Activated CD8-positive, alpha-beta memory T cell treated with anti-CD3 and anti-CD28 coated beads, Interleukin-2, amount 10 ng/mL, durations not matched to agents 7 days and 5 days (primary cell): ENCODE measurements at places on chromosomes 11 and 22.

GRCh38 chr11:69878144-69878883, 59.1 kb upstream of the FGF3 start:
- DNase-seq, result no peak
- H3K4me1 ChIP-seq, result no peaks in the 10 kb centered on the region
- H3K36me3 ChIP-seq, result no peaks in the 10 kb centered on the region
- H3K27ac ChIP-seq, result no peak overlapping the region
- H3K27me3 ChIP-seq, result no peaks in the 10 kb centered on the region

DNA sequence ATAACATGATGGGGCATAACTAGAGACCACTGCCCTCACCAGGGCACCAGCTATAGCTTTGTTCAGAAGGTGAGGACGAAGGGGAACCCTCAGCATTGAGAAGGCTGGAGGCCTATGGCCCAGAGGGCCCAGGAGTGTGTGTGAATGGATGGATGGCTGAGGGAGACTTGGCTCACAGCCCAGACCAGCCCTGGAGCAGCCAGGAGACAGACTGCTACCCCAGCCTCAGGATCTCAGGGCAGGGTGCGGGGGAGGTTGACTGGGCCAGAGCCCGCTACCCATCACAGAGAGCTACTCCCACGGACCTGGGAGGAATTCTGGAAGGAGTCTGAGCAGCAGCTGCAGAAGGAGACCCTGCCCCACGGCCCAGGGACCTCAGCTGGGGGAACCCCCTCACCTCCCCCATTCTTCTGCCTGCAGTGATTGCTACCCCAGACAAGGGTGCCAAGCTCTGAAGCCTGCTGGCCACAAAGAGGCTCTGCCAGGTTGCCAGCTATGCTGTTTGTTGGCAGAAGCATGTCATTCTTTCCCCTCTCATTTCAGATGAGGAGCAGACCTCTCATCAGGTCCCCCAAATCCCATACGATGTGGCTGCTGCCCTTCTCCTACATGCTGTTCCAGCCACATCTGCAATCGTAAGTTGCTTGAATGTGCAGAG, 5.4 kb upstream of the CSDC2 start:
- peaks cover 6% of the 10 kb centered on the region for H3K4me1 ChIP-seq
- no peak overlapping the region for H3K27ac ChIP-seq
- H3K36me3 ChIP-seq, result no peaks in the 10 kb centered on the region
- no peak overlapping the region for H3K4me3 ChIP-seq

- no peak overlapping the region for H3K4me3 ChIP-seq
- H3K36me3 ChIP-seq, result no peaks in the 10 kb centered on the region
- H3K4me1 ChIP-seq, result peaks cover 21% of the 10 kb centered on the region
- no peak for DNase-seq
- H3K27me3 ChIP-seq, result peaks cover 19% of the 10 kb centered on the region
Observed at GRCh38 chr11:76238551-76238950, 32.2 kb upstream of the WNT11 start.

DNA sequence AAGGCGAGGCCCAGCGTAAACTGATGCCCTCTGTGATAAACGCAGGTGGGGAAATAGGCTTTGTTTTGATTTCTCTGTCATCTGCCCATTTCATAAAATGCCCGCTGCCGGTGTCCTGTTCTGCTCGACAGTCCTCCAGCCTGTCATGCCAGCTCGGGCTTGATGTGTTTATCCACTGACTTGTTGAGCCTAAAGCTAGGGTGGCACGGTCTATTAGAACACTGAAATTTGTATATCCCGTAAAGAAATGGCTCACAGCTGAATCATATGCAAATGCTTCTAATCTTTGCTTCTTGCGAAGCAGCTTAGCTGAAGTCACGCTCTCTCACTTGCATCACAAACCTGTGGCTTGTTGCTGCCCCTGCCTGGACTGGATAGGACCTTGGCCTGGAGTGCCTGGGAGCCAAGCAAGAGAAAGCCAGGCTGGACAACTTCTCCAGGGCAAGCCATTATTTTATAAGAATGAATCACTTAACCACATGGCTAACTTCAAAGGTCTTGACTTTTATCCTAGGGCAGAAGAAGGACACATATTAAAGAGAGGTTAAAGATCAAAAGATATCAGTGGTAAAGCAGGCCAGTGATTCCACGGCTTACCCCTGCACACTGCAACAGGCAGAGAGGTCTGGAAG, 33.1 kb downstream of the EHF start:
- peaks cover 23% of the 10 kb centered on the region for H3K4me1 ChIP-seq
- no peak overlapping the region for H3K4me3 ChIP-seq
- DNase-seq, result no peak
- H3K27me3 ChIP-seq, result peaks cover 76% of the 10 kb centered on the region
- peaks cover 3% of the 10 kb centered on the region for H3K36me3 ChIP-seq

GRCh38 chr22:21766691-21767462, 31.3 kb upstream of the YPEL1 start:
- no peaks in the 10 kb centered on the region for H3K27me3 ChIP-seq
- peak overlapping the region; percentile 49 for H3K4me3 ChIP-seq
- peak overlapping the region; percentile 89 for H3K27ac ChIP-seq
- peaks cover 81% of the 10 kb centered on the region for H3K36me3 ChIP-seq

GRCh38 chr22:42410708-42411107, 21.5 kb downstream of the NFAM1 start:
- H3K4me1 ChIP-seq, result no peaks in the 10 kb centered on the region
- H3K4me3 ChIP-seq, result no peak overlapping the region
- no peak for DNase-seq
- no peak overlapping the region for H3K27ac ChIP-seq

- no peak overlapping the region for H3K27ac ChIP-seq
- peaks cover 37% of the 10 kb centered on the region for H3K36me3 ChIP-seq
- peak; percentile 77 for DNase-seq
- no peak overlapping the region for H3K4me3 ChIP-seq
- H3K27me3 ChIP-seq, result no peaks in the 10 kb centered on the region
Observed at GRCh38 chr11:118200901-118201680, 23.7 kb downstream of the JAML start.

DNA sequence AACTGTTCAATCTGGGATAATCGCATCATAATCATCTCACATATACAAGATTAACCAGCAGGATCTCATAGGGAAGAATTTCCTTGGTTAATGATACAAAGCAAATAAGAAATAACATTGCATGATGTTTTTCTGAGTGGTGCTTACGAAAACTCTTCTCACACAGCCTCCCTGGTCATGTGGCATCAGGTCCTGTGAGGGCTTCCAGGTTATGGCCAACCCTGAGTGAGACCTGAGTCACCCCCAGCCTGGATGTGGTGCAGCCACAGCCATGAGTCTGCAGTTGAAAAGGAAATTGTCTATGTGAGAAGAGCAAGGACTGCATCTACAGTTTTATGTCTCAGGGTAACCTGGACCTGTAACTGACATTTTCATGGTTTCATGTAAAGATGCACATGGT, 90.5 kb upstream of the XKR3 start:
- H3K36me3 ChIP-seq, result no peaks in the 10 kb centered on the region
- H3K4me3 ChIP-seq, result no peak overlapping the region
- H3K4me1 ChIP-seq, result peaks cover 23% of the 10 kb centered on the region
- H3K27me3 ChIP-seq, result peaks cover 20% of the 10 kb centered on the region
- DNase-seq, result peak; percentile 78

DNA sequence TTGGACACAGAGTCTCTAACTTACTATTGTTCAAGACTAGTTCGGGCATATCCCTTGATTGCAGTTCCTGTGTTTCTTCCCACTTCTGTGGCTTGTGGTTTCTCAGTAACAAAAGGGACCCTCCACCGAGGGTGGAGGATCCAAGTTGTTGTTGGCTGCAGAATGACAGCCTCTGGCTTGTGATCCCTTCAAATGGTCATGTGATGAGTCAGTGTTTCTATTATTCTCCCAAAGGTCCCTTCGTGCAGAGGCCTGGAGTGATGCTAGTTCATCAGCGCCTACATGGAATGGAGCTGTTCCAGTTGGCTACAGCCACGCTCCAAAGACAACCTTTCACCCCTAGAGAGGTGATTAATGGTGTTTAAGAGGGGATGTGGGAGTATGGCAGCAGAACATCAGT, 2.6 kb upstream of the VWCE start:
- peaks cover 40% of the 10 kb centered on the region for H3K36me3 ChIP-seq
- H3K4me3 ChIP-seq, result no peak overlapping the region
- peaks cover 8% of the 10 kb centered on the region for H3K27me3 ChIP-seq
- DNase-seq, result no peak
- H3K27ac ChIP-seq, result peak overlapping the region; percentile 16

DNA sequence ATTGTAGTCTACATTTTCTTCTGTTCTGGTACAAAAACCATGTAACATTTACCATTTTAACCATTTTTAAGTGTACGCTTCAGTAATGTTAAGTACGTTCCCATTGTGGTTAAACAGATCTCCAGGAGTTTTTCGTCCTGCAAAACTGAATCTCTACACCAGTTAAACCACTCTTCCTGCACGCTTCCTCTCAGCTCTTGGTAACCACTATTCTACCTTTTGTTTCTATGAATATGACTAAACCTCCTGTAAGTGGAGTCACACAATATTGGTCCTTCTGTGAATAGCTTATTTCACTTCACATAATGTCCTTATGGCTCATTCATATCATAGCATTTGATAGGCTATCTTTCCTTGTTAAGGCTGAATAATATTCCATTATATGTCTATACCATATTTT, 7.1 kb upstream of the EXT2 start:
- no peak overlapping the region for H3K4me3 ChIP-seq
- H3K27me3 ChIP-seq, result peaks cover 14% of the 10 kb centered on the region
- peaks cover 14% of the 10 kb centered on the region for H3K36me3 ChIP-seq
- H3K4me1 ChIP-seq, result peaks cover 28% of the 10 kb centered on the region
- no peak for DNase-seq

- no peaks in the 10 kb centered on the region for H3K36me3 ChIP-seq
- no peak for DNase-seq
- H3K27ac ChIP-seq, result no peak overlapping the region
- no peak overlapping the region for H3K4me3 ChIP-seq
- H3K27me3 ChIP-seq, result peaks cover 12% of the 10 kb centered on the region
Observed at GRCh38 chr11:65317025-65317786, 2.5 kb downstream of the CDC42EP2 start.

- H3K4me1 ChIP-seq, result no peaks in the 10 kb centered on the region
- no peak overlapping the region for H3K4me3 ChIP-seq
- H3K36me3 ChIP-seq, result no peaks in the 10 kb centered on the region
- H3K27ac ChIP-seq, result no peak overlapping the region
- DNase-seq, result no peak
Observed at GRCh38 chr11:120020486-120020885, 117.4 kb downstream of the TRIM29 start.

DNA sequence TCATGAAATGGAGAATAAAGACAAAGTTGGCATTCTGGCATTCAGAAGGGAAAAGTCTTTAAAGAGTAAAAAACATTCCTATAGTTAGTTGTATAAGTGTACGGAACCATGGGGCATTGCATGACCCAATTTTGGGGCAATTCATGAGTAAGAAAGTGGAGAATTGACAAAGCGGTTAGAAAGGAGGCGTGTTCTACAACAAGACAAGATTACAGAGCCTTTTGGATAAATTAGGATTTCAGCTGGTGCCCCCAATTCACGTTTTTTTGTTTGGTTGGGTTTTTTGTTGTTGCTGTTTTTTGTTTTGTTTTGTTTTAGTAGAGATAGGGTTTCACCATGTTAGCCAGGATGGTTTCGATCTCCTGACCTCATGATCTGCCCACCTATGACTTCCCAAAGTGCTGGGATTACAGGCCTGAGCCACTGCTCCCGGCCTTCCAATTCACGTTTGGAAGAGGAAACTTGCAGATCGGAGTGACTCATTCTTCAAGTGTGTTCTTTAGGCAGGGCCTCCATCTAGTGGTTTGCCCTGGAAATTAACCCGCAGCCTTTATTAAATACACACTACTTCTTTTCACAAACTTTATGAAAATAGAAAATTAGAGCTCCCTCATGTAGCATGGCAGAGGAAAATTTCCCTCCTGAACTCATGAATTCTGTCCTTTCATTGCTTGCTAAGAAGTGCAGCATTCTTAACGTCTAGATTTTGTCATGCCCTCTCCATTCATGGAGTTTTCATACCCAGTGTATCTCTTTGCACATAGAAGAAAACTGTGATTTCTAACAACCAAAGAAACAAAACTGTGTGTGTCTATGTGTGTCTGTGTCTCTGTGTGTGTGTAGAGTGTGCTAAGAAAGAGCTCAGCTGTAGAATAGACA, 118.1 kb downstream of the BBOX1 start:
- H3K27me3 ChIP-seq, result no peaks in the 10 kb centered on the region
- DNase-seq, result peak; percentile 41
- no peaks in the 10 kb centered on the region for H3K4me1 ChIP-seq
- no peak overlapping the region for H3K4me3 ChIP-seq
- H3K36me3 ChIP-seq, result no peaks in the 10 kb centered on the region

GRCh38 chr11:59173080-59173963, 1.4 kb downstream of the DTX4 start:
- no peak overlapping the region for H3K27ac ChIP-seq
- no peak for DNase-seq
- peaks cover 29% of the 10 kb centered on the region for H3K27me3 ChIP-seq
- H3K4me3 ChIP-seq, result peak overlapping the region; percentile 60
- no peaks in the 10 kb centered on the region for H3K36me3 ChIP-seq
- peaks cover 9% of the 10 kb centered on the region for H3K4me1 ChIP-seq

DNA sequence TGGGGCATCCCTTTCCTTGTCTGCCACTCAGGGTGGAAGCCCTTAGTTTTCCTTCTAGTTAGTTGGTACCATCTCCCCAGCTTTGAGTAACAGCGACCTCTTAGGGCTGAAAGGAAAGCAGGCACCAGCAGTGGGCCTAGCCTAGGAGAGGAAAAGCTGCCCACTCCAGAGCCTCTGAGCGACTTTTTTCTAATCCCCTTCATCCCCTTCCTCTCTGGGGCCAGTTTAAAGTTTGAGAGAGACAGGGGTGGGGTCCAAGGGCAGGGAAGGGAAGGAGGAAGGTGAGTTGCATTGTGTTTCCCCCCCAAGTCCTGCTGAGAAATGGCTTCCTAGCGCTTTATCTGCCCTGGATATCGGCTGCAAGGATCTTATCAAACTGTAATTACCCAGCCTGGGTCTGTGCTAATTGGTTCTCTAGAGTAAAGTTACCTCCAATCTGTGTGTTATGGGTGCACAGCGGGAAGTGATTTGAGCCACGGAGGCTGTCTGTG, 573.9 kb upstream of the CADM1 start:
- H3K36me3 ChIP-seq, result no peaks in the 10 kb centered on the region
- no peak for DNase-seq
- H3K27me3 ChIP-seq, result no peaks in the 10 kb centered on the region
- no peak overlapping the region for H3K4me3 ChIP-seq
- H3K4me1 ChIP-seq, result no peaks in the 10 kb centered on the region

- no peak overlapping the region for H3K27ac ChIP-seq
- H3K27me3 ChIP-seq, result peaks cover 30% of the 10 kb centered on the region
- no peak for DNase-seq
- no peaks in the 10 kb centered on the region for H3K36me3 ChIP-seq
- no peak overlapping the region for H3K4me3 ChIP-seq
- H3K4me1 ChIP-seq, result no peaks in the 10 kb centered on the region
Observed at GRCh38 chr11:34744511-34744910, 123.6 kb downstream of the EHF start.

DNA sequence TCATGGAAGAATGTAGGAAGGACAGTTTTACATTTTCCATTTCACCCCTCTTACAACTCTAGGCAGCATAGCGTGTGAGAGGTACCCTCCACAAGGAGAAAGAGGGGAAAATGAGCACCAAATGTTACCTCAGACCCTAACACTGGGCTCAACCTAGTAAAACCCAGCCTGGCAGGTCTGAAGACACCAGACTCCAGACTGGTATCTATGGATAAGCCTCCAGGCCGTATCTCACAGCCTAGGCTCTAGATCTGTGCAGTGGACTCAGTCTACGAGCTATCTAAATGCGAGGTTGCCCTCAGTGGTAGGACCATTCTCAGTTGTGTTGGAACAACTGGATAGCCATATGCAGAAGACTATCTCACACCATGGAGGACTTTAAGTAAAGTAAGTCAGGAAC, 10.5 kb downstream of the TRIM5 start:
- H3K36me3 ChIP-seq, result peaks cover 53% of the 10 kb centered on the region
- no peaks in the 10 kb centered on the region for H3K27me3 ChIP-seq
- no peak for DNase-seq
- H3K4me1 ChIP-seq, result peaks cover 10% of the 10 kb centered on the region
- no peak overlapping the region for H3K27ac ChIP-seq
- no peak overlapping the region for H3K4me3 ChIP-seq
